ENCODE measurements at places on chromosomes 1 and 21.

GRCh38 chr1:29698033-29698432 lies 461.7 kb downstream of the PTPRU start:
- peak; percentile 38 for DNase-seq

GRCh38 chr1:34980715-34981114 lies 4.4 kb downstream of the TMEM35B start:
- DNase-seq = no peak

DNA sequence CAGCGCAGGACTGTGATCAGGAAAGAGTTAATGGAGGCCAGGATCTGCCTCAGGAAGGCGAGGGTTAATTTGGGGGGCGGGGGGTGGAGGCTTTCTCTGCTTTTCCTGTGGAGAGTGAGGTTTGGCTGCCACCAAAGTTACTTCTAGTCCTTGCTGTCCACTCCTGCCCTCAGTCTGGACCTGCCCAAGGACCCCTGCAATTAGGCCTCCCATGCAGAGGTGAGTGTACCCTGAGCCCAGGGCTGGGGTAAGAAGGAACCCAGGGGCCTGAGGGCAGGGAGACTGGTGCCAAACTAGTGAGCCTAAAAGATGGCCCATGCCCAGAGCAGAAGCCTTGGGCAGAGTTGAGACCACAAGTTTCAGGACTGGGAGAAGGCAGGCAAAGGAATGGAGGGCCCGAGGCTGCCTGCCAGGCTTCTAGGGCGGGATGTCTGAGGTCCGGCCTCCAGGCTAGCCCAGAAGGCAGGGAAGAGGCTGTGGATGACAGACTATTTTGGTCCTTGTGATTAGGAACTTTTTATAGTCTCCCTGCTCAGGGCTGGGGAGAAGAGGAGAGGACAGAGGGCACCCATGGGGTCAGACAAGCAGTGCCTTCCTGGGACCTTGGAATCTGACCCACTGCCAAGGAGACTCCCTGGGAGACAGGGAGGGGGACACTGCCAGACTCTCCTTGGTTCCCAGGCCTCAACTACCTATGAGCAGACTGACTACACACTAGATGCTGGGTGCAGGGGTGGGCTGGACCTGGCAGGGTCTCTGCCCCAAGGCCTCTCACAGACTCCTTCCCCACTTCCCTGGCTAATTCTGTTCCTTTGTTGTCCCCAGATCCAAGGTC lies at the start of gene FAM110D:
TSS of gene FAM110D (plus strand) at position 172 of the 835 bp plus-strand sequence. CDS start 2,213 bp downstream, outside the sequence.
- no peak for DNase-seq

GRCh38 chr1:67166196-67166595 lies at the start of gene IL23R:
Gene IL23R, plus strand, starts transcription at chr1:67166454. Its CDS starts 1,667 bp downstream, at chr1:67168121.
- DNase-seq = no peak

DNA sequence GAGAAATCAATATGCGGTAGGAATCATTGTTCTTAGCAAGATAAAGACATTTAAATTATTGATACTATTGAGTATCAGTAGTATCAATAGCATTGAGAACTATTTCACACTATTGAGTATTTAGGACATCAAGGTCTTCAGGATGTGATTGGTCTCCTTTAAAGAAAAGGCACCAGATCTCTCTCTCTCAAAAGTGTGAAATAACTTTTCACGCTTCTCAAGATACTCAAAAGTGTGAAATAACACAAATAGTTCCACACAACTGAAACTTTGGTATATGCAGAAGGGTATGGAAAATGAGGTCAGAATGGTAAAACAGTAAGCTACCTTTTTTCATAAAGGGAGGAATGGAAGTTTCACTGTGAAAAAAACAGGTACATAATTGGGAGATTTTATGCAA lies 6.7 kb upstream of the PYHIN1 start:
- no peak for DNase-seq

DNA sequence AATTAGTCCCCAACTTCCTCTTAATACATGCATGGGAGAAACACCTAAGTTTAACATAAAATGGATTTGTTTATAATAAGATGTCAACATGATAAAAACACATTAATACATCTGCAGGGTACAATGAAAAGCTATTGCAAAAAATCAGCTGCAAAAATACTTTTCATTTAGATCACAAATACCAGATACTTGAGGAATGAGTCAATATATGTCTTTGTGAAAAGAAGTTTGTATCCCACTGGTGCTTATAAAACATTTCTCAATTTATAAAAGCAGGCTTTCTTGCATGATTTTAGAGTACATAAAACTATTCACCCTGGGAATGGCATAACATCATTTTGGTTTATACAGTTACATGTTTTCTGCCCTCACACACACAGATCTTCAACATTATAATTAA lies 18.6 kb upstream of the PRKAA2 start:
- no peak for DNase-seq

DNA sequence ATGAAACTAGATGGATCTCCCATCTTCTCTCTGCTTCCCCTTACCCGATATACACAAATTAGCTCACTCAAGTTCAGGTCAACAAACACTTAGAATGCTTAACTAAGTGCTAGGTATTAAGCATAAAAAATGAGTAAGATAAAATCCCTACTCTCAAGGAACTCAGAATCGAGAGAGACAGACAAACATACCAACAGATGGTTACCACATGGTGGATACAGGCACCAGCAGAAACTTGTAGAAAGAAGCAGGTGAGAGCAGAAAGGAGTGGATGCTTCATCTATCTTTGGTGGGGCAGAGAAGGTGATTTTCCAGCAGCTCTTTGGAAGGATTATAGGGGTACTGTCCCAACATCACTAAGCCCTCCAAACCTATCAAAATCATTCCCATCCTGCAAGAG lies 32.2 kb downstream of the C8B start:
- DNase-seq = no peak

- no peak for DNase-seq
Measured at GRCh38 chr1:207007352-207008033, 25.1 kb downstream of the C1orf116 start.
